ENCODE measurements at places on chromosomes 3 and 15.

GRCh38 chr15:49189631-49190030 lies 19.6 kb downstream of the GALK2 start:
- no peak for DNase-seq

- no peak for DNase-seq
These were observed 240.8 kb upstream of the CMC1 start for GRCh38 chr3:28000608-28001007.

GRCh38 chr15:74011610-74012009 lies 17.1 kb downstream of the PML start:
- no peak for DNase-seq

DNA sequence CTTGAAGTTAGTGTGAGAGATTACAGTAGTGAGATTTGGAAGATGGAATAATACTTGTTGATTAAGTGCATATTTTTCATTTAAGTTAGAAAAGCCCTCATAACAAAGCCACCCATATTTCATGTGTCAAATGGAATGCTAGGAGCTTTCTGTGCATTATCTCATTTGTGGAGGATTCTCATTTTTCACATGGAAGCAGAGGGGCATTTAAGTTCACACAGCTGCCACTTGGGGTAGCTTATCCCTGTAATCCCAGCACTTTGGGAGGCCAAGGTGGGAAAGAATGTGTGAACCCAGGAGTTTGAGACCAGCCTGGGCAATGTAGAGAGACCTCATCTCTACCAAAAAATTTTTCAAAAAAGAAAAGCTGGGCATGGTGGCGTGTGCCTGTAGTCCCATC lies 55.2 kb downstream of the RAB7A start:
- no peak for DNase-seq

- DNase-seq = no peak
These were observed 17.6 kb downstream of the DAZL start for GRCh38 chr3:16587681-16588060.

GRCh38 chr15:95281470-95281869 lies 1049.0 kb upstream of the NR2F2 start:
- DNase-seq = peak; percentile 81

- DNase-seq = no peak
These were observed 16.4 kb downstream of the GPR160 start for GRCh38 chr3:170054204-170054603.

DNA sequence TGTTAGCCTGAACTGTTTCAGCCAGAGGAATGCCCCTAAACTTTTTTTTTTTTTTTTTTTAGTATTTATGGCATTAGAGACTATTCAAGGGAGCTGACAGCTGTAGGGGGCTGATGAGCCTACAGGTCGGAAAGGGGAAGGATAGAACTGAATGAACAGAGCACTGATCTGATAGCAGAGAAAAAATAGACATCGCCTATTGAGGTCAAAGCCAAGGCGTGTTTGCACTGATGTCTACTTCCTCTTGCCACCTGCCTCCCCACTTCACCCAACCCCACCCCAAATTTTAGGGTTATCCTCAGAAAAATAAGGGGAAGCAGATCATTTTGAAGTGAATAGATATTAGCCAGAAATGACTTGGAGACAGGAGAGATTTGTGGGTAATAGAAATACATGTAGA lies 3.0 kb upstream of the ZMAT3 start:
- DNase-seq = no peak

DNA sequence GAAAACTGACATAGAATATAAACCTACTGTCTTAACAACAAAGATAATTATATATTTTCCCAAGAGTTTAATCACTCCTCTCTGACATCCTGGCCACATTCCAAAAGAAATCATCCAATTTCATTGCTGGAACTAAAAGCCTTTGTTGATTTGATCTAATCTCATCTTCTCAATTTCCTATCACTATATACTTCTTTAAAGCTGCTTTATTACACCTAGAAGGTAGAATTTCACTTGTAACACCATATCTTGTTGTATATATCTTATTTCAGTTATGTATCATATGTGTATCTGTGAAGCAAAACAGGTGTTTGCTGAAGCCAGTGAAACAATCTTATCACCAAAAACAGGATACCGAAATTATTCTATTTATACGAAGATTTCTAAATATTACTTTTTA lies 740.2 kb downstream of the ROBO1 start:
- no peak for DNase-seq

- DNase-seq = peak; percentile 71
These were observed 64.0 kb upstream of the AKAP13 start for GRCh38 chr15:85316244-85316934.

DNA sequence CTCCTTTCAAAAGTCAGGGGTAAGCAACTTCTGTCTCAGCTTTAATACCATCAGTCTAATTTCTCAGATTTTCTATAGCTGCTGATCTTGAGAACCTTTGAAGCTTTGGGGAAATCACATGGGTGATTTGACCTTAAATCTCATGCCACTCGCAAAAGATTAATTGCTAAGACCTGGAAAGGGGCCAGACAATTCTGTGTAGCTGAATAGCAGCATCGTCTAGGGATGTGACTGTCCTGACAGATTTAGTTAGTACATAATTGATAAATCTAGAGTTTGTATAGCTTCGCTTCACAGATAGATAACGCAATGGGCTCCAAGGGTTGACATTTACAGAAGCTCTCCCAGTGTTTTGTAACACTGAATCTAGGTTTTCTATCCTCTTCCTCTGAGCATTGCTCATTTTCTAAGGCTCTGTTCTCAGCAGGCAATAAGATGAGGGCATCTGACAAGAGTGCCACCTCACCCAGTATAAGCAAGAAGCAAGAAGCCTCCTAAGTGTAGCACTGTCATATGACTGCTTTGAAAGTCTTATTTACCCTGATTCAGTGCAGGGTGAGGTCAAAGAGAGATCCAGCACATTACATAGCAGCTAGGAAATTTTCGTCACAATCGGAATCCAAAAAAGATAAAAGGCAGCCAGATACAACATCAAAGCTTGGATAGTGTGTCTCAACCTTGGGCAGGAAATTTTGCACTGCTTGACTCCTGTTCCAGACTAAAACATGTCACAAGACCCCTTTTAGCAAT lies 47.7 kb upstream of the DUT start:
- no peak for DNase-seq

DNA sequence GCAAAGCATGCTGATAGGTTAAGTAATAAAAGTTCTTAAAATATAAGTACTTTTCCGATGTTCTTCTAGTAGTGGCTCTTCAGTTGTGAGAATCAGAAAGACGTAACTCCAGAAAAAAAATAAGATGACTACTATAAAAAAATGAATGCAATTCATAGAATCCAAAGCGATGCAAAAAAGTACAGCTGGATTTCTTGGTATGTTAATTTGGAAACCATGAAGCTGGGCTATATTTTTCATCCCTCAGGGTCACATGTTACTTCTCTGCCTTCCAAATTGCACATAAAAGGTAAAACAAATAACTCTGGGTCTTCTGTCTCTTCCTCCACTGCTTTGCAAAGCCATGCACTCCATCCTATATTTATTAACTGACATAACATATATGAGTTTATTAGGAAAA lies 843.9 kb upstream of the DPPA4 start:
- no peak for DNase-seq

DNA sequence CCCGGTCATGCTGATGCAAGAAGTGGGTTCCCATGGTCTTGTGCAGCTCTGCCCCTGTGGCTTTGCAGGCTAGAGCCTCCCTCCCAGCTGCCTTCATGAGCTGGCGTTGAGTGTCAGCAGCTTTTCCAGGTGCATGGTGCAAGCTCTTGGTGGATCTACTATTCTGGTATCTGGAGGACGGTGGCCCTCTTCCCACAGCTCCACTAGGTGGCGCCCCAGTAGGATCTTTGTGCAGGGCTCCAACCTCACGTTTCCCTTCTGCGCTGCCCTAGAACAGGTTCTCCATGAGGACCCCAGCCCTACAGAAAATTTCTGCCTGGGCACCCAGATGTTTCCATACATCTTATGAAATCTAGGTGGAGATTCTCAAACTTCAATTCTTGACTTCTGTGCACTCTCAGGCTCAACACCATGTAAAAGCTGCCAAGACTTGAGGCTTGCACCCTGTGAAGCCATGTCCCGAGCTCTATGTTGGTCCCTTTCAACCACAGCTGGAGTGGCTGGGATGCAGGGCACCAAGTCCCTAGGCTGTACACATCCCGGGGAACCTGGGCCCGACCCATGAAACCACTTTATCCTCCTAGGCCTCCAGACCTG lies 238.4 kb upstream of the MDFIC2 start:
- DNase-seq = peak; percentile 56

DNA sequence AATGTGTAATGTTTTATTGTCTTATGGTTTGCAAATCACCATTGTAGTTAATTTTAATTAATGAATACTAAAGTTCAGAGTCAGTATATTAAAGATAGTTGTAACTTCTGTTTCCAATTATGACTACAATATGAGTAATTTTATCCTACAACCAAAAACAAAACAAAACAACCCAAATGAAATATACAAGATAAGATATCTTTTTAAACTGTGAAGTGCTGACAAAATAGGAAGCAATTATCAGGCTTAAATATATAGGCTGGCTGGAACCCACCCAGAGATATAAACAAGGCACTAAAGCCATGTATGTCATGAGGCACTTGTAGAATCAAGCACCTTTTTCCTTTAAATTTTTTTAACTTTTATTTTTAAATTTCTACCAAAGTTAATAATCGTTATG lies 108.6 kb upstream of the LRRFIP2 start:
- no peak for DNase-seq

GRCh38 chr15:57552678-57553334 lies 38.9 kb upstream of the MYZAP start:
- no peak for DNase-seq

DNA sequence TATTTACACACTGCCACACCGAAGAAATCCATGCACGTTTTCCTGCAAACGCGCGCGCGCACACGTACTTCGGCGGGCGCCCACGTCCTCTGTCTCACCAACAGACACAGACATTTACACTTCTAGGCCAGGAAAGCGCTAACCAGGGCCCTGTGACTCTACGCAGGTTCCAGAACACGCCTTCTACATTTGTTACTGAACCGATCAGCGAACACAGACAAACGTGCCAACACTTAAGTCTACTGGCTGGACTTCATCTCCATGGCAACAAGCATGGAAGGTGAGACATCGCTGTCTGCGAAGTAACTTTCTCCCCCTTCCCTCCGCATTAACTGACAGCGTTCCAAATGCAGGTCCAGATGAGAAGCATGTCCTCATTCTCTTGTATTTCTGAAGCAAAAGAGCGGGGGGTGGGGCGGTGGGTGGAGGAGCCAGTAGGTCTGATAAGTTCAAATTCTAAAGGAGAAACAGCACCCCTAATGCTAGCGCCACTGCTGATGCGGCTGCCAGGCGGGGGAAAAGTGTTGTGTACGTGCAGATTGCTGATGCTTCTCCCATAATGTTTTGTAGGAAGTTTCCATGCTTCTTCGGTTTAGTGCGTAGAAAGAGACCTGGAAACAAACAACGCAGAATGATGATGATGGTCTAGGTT lies at the start of gene CTXN2:
Gene CTXN2 (plus strand): TSS at position 92 of the 652 bp plus-strand sequence. CDS start 9,636 bp downstream, outside the sequence.
- no peak for DNase-seq

DNA sequence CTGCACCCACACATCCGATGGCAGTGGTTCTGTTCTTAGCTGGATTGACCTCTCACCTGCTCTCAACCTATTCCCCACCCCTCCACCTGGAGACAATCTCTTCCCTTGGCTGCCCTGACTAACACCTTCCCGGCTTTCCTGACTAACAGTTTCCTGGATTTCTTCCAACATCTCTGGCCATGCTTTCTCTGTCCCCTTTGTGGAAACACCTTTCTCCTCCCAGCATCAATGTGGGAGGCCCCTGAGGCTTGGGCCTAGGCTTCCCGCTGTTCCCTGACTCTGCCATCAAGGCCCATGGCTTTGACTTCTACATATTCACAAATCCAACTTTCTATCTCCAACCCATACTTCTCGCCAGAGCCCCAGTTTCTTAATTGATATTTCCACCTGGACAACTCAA lies 142.8 kb upstream of the ATP2B2 start:
- DNase-seq = no peak

DNA sequence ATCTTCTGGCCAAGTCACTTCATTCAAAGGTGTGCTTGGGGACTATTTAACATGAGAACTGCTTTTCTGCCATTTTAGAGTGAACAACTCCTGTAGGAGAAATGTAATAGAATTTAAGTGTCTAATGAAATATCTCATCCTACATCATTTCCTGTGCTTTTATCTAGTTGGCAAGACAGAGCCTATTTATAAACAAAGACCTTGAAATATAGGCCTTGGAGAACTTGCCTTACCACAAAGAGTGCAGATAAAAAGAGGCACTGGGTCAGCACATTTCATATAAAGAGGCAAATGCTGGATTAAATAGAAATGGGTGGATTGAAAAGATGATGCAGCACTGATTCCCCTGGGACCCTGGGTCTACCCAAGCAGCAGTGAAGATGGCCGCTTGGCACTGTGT lies 278.0 kb downstream of the SUCLG2 start:
- no peak for DNase-seq

- DNase-seq = peak; percentile 60
These were observed 21.8 kb downstream of the MYH15 start for GRCh38 chr3:108488631-108489030.

GRCh38 chr3:154926721-154927120 lies 153.4 kb upstream of the MME start:
- DNase-seq = no peak

DNA sequence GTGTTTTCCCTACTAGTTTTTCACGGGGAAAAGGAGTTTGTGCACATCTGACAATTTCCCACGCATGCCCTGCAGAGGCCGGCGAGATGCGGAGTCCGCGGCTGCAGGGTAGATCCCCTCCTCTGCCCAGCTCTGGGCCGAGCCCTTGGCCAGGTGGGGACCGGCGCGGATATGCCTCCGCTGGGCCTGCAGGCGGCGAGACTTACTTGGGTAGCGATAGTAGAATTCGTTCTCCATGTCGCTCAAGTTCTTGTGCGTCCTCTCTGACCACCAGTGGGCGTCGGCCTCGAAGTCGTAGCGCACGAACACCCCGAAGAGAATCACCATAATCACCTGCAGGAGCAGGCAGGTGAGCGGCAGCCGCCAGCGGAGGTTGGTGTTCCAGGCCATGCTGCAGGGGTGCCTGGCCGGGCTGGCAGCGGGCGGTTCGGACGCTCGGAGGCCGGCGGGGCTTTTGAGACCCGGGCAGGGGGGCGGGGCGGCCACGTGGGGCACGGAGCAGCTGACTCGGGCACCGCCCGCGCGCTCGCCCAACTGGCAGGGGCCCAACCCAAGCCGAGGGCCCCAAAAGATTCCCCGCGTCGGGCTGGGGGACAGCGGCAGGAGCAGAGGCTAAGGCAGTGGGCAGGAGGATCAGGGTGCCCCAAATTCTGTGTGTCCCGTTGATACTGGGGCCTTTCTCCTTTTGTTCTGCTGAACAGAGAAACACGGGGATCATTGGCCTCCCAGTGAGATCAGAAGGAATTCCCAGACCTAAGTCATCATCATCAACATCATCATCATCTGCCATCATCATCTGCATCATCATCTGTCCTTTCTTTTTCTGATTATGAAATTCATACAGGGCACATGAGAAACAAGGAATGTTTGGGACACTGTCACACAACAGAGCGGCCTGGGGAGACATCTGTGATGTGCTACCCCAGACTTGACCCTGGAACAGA lies at the start of gene RHCG:
Gene RHCG (minus strand): TSS at position 429 of the 944 bp plus-strand sequence. CDS start 39 bp downstream, at position 390.
- peak; percentile 16 for DNase-seq

DNA sequence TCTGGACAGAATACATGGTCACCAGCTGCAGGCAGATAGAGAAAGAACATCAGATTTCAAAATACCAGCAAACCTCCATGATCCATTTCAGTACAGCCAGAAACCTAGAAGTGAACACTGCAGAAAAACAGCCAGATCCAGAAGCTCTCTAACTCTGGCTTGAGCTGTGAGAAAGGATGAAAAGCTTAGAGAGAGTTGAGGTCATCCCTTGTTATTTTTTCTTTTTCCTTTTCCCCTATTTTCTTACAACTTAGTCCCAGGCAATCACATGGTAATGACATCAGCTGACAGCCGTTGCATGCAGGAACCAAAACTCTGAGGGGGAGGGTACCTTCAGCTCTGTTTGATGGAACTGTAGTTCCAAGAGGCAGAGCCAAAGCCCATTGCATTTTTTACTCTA lies 113.2 kb downstream of the TCF12 start:
- peak; percentile 18 for DNase-seq

Data from EL (cell line).